ENCODE measurements at places on chromosomes 6 and 20.
A peak's percentile ranks its signal among the peaks of the same experiment; 100 is the strongest.

- peak; percentile 10 for DNase-seq
Observed at GRCh38 chr6:143621876-143622605, 55.7 kb upstream of the PHACTR2 start.

DNA sequence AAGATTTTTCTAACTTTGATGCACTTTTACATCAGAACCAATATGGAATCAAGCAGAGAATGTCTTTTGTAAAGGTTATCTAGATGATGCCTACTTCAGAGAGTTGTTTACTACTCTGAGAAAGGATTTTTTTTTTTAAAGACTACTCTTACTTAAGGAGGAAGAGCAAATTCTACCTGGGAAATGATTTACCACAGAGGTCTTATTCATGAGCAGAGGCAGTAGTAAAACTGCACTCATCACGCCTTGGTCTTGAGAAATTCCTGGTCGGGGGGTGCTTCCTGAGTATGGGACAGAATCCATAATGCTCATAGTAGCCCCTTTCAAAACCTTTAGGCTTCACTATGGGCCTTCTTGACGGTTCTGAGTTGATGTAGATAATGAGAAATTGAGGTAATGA is 241.8 kb upstream of the PREP start:
- DNase-seq: no peak

GRCh38 chr6:5072440-5072839 is 12.7 kb upstream of the PPP1R3G start:
- DNase-seq: no peak

DNA sequence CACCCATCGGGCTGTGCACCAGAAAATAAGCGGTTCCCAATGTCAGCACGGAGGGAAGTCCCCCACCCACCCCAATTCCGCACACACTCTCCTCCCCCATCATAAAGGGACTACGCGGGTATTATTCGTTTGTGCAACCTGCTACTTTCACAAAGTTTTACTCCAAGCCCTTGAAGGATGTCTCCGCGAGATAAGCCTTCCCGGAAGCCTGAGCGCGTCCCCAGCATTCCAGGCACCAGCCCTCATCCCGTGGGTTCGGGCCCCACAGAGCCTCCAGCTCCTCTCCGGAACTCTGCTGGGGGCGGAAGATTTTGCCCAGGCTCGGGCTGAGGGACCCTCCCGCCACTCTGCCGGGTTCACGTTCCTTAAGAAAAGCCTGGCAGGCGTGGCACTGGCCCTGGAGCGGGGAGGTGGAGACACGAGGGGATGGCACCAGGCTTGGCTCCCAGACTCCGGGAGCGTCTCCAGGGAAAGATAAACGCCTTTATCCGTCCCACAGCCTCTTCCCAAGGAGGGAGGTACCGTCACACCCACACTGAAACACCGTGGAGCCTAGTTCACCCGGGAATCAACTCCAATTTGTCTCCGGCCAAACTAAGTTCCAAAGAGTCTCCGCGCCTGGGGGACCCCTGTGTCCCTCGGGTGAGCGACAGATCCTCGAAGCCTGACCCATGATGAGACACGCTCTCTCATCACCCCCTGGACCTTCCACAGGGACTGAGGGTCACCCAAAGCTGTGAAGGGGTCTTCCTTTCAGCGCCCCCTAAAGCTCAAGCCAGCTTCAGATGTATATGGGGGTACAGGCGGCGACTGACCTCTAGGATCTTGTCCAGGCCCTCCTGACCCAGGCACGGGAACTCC is 934 bp downstream of the KCNK5 start:
- DNase-seq: no peak

- DNase-seq: no peak
Observed at GRCh38 chr20:59170406-59171349, 7.1 kb downstream of the ZNF831 start.

- no peak for DNase-seq
Observed at GRCh38 chr20:19813846-19814640, 56.0 kb downstream of the RIN2 start.

All from dermis microvascular lymphatic vessel endothelial cell (primary cell).